ENCODE measurements at places on chromosomes 3 and 15.

- DNase-seq: no peak
These were observed 30.4 kb upstream of the KLF13 start for GRCh38 chr15:31296219-31296645.

- no peak for DNase-seq
These were observed 154.0 kb downstream of the ABHD5 start for GRCh38 chr3:43844757-43845156.

GRCh38 chr3:120773932-120774331 lies 31.4 kb downstream of the GTF2E1 start:
- no peak for DNase-seq

DNA sequence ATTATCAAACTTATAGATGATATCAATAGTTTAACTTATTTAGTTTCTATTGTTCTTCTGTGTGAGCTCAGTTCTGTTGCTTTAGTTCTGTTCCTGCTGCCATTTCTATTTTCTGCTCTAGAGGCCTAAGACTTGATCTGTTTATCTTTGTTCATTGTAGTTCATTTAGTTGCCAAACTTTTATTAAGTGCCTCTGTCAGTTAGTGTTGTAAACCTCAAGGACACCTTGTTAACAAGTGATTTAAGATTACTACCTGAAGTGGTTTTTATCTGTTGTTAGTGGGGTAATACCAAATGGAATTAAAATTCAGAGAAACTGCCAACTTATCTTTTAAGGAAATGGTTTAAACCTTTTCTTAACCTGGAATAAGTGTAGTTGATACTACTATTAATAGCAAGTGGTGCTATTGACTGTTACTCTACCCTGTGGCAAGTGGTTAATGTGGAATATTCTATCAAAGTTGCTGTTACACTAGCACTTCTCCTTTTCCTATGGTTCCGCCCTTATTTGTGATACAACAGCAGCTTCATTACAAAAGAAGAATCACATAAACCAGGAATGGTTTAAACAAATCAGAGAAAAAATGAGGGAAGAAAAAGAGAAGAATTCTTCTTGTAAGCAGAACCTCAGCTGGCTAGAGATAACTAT lies 500.6 kb upstream of the GOLIM4 start:
- DNase-seq: no peak

GRCh38 chr3:42600958-42601675 lies 631 bp downstream of the NKTR start:
- DNase-seq: peak; percentile 58

GRCh38 chr15:57881972-57882371 lies 175.5 kb downstream of the POLR2M start:
- no peak for DNase-seq

Data from suppressor macrophage treated with lipopolysaccharide for 4 hours (primary cell).